ENCODE measurements at places on chromosomes 6 and 20. TPM values are rescaled to one million over a fixed set of nuclear protein-coding genes. Genes with fewer than 3 reads are reported as not detected.

DNA sequence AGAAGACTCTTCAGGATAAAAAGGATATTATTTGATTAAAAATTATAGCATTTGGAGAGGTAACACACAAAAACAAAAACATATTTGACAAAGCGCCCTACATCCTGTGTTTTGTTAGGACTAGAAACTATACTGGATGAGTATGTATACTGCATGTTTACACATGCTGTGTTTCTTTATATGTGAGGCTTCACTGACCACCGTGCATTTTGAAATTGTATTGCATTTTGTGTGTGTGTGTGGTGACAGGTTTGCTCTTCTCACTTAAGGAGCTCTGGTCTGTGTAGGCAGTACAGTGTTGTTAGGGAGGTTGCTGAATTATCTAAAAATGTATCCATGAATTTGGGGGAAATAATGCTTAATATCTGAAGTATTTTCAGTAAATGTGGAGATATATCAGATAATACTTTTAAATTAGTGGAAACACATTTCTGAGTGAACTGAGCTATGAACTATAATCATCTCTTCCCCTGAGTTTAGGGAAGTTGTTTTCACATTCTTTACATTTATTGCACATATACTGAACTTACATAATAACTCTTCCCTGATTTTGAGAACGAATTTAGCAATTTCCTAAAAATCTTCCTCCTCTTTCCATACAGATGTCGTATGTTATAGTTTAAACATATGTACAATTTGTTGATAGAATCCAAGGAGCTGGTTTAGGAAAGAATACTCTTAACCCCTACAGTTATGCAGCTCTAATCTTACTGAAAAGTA, 43.3 kb downstream of the TMEM170B start:
- DNase-seq, result no peak

DNA sequence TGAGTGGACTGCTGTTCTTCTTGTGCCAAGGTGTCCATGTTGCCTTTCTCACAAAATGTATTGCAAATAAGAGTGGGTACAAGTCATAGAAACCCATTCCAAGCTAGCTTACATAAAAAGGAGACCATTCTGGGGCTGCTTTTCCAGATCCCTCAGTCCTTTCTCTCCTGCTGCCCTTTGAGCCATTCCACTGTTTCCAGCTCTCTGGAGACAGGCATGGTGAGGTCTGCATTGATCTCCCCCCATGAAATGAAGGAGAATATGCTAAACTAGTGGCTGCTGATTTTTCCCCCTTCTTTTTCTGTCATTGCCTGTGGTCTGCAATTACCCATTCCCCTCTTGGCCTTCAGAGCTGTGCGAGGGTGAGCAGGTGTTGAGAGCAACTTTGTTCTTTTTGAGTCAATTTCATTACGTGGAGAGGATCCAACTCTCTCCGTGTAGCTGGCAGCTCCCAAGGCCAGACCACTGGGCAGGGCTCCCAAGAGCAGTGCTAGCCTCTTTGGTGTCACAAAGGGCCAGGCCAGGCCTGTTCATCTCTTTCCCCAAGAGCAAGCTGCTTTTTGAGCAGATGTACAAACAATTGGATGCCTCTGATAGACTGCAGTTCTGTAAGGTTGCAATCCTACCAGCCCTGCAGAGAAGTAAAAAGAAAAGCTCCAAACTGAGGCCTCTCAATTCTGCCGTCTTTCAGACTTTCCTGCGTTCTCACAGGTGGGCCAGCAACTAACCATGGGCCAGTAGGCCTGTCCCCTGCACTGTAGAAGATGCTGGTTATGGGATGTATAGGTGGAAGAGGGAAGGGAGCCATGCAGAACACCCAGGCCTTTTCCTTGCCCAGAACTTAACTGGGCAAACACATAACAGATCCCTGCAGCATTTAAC, 96.1 kb upstream of the ARMC2 start:
- DNase-seq, result no peak

Gene GPLD1
- total RNA-seq, result 1.8 TPM

GRCh38 chr6:30364591-30364990, 19.6 kb downstream of the RPP21 start:
- no peak for DNase-seq

Gene EFCAB8
- not detected for total RNA-seq

DNA sequence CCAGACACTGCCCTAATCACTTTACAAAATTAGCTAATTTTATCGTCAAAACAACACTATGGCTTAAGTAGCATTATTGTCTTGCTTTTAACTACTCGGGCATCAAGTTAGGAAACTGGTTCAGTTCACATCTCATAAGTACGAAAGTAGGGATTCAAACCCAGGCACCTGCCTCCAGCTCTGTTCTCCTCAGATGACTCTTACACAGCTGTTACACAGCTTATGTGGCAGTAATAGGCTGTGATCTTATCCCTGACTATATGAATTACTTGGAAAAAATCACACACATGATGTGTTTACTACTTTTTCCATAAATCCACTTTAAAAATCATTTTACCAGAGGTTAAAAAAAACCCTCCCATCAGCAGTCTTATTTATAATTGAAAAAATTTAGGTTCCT, 389.2 kb upstream of the FLRT3 start:
- DNase-seq, result no peak

DNA sequence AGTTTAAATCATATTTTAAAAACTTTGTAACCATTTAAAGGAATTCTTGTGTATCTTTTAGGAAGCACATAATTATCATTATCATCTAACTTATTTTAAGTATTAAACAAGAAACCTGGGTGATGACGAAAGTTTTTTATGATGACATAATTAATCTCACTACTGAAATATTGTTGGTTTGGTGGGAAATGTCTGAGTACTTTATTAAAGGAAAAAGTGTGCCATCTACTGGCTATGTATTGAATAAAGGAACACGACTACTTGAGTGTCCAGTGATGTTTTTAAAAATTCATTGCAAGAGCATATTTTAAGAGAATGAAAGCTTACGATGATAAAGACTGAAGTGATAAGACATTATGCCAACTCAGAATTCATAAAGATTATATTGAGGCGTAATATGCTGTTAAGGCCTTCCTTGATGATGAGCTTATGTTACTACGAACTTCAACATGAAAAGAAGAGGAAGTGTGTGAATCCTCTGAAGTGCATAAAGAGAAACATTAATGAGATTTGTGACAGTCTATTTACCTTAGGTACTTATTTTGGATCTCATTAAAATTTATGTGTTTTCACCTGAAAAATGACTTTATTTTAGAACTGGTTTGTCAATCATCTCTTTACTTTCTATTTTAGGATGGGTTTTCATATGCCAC, 12.0 kb upstream of the TRMT11 start:
- DNase-seq, result no peak

GRCh38 chr20:31484001-31484400, 8.9 kb downstream of the REM1 start:
- DNase-seq, result no peak

Gene IRF4
- 0.21 TPM for total RNA-seq

Gene PTCRA
- not detected for total RNA-seq

Gene GPX5
- total RNA-seq, result not detected

DNA sequence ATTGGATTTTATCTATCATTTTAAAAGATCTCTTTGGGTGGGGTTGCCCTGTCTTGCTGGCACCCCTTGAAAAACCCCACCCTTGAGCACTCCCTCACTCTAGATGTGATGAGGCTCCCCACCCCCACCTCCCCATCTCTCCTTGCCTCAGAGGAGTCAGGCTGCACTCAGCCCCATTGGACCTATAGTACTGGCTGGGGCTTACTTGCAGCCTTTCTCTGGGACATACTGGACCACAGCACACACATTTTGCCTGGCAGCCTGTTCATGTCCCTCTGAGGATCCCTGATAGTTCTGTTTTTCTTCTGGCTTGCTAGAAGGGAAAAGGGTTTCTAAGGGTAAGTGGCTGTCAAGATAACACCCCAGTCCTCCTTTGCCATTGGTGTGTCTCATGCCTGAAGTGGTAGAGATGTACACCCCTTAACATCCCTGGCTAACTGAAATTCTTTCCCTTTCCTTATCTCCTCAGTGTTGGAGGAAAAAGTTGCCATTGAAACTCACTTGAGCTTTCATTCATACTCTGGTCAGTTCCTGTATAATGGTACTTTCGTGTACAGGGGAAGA, 553.4 kb upstream of the CITED2 start:
- no peak for DNase-seq

- DNase-seq, result no peak
Observed at GRCh38 chr6:129647044-129647443, 62.9 kb downstream of the ARHGAP18 start.

DNA sequence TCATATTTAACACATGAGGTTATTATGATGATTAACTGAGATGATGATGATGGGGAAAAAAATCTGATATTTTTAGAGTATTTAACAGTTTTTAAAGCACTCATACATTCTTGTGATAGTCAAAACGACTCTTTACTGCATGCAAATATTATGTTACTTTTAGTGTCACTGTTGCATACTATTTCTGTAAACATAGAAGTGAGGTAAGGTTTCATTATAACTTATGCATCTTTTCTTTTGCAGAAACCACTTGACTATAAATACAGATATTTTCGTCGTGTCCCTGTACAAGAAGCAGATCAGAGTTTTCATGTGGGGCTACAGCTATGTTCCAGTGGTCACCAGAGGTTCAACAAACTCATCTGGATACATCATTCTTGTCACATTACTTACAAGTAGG, 30.1 kb downstream of the FBXO9 start:
- DNase-seq, result no peak

DNA sequence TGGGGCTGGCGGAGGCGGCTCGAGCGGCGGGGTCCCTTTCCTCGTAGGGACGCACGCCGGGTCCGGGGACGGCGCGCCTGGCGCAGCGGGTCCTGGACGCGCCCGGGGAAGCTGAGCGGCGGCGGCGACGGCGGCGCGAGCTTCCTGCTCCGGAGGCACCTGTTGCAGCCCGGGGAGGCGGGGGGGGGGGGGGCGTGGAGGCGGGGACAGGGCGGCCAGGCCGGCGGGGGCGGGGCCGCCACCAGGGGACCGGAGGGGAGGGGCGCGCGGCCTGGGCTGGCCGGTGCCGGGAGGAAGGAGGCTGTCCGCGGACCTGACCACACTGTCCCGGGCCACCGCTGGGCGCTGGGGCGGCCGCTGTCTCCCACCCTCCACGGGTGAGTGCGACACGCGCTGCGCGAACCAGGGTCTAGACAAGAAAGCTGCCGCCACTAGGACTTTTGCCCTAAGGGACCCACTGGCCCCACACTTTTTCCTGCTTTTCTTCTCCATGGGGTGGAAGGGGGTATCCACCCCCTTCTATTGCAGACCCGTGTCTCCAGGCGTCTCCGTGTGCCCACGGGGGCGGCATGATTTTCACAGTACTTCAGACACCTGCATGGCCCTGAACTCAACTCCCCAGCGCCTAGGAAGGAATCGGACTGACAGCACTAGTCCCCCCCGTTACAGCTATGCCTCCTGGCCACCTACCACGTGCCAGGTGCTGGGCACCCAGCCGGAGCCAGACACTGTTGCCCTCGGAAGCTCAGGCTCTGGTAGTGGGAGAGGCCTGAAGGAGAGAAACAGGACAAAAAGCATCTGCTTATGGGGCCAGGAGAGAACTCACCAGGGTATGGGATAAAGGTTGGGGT, at the start of gene NFATC2:
Gene NFATC2 (minus strand): TSS at position 149 of the 851 bp plus-strand sequence. CDS start 220 bp downstream, outside the sequence.
- no peak for DNase-seq

- DNase-seq, result no peak
Observed at GRCh38 chr6:125984311-125984710, 2.0 kb upstream of the TRMT11 start.

Gene KCNB1
- not detected for total RNA-seq

DNA sequence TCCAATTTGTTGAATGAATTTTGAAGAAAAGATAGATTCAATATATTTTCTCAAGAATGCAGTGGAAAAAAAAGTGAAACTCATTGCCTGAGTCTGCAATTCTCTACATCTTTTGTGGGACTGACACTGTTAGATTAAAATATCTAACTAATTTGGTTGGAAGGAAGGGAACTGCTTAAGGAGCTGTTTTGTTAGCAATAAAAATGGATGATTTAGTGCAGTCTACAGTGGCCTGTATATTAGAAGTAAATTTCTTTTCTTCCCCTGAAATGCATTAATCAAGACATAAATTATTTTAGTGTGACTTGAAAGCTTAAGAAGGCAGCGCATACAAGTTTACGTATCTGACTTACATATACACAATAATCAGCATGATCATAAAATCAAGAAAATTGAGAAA, 1332.6 kb downstream of the EPHA7 start:
- no peak for DNase-seq

Gene LRRC73
- total RNA-seq, result not detected

DNA sequence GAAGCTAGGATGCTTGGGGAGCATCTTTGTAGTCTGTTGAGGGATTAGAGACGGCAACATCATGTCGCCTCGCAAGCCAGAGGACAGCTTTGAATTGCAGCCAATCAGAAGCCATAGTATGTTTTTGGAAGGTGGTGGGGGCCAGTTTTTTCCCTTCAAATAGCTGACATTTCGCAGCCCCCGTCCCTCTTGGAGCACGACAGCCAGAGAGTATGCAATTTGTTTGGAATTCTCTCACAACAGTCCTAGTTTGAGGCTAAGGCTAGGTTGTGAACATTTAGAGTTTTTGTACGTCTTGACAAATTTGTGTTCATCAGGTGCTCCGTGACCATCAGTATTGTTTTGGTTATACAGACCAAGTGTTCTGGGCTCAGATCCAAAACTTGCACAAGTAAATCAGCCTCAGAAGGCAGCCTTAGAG, 83.3 kb downstream of the PLCB1 start:
- DNase-seq, result no peak

GRCh38 chr20:63457737-63458136, 14.7 kb downstream of the KCNQ2 start:
- peak; percentile 29 for DNase-seq

DNA sequence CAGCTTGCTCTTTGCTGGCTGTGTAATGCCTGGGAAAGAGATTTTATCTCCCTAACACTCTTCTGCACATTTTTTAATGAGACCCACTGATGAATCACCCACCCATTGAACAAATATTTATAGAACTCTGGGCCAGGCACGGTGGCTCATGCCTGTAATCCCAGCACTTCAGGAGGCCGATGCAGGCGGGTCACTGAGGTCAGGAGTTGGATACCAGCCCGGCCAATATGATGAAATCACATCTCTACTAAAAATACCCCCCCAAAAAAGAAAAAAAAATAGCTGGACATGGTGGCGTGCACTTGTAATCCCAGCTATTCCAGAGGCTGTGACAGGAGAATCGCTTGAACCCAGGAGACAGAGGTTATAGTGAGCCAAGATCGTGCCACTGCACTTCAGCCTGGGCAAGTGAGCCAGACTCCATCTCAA, 82.1 kb upstream of the SIRPA start:
- no peak for DNase-seq
